ENCODE measurements at places on chromosomes 1 and 21.

DNA sequence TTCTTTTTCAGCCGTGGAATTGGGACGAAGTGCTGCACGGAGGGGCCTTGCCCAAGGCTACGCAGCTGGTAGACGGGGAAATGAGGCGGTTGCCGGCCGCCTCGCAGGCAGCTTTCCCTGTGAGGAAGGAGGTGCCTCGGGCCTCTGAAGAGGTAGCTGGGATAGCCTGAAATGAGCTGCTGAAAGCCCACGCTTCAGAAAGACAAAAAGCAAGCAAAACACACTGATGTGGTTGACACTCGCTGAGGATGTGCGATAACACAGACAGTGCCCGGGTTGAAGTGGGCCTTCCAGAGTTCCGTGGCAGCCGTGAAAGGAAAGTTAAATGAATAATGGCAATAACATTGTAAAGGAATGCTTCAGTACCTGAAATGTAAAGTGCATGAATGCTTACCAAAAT is 47.2 kb downstream of the S1PR1 start:
- no peak for DNase-seq

- DNase-seq = no peak
Measured at GRCh38 chr21:25359724-25360123, 247.6 kb downstream of the MRPL39 start.

- no peak for DNase-seq
Measured at GRCh38 chr1:34776911-34777310, 4.1 kb upstream of the GJB3 start.

DNA sequence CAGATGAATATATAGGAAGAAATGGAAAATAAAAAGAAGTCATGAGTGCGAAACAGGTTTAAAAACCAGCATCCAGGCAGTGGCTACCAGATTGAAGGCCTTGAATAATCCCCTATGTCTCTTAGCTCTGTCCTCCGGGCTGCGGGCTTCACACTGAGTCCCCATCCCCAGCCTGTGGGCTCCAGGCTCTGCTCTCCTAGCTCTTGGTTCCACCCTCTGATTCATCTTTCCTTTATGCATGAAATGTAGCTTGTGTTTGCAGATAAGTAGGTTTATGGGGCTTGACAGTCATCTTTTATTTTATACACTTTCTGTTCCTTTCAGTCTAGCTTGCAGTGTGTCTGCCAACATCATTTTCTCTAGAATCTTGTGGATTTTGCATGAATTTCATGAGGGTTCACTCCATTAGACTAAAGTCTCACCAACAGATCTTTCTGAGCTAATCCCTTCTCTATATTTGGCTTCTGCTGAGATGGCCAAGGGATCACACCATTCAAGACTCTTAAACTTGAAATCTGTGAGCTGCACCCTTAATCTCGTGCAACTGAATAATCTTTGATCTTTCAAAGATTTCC is 174.5 kb downstream of the PLPPR4 start:
- DNase-seq = no peak
